ENCODE measurements at places on chromosomes 5 and 9. TPM values are rescaled to one million over a fixed set of nuclear protein-coding genes. Genes with fewer than 3 reads are reported as not detected.

Gene MEIKIN
- not detected for total RNA-seq

Gene BNC2
- 16.1 TPM for total RNA-seq

GRCh38 chr5:95533761-95534160 lies 21.0 kb downstream of the SKIC3 start:
- no peak for DNase-seq

DNA sequence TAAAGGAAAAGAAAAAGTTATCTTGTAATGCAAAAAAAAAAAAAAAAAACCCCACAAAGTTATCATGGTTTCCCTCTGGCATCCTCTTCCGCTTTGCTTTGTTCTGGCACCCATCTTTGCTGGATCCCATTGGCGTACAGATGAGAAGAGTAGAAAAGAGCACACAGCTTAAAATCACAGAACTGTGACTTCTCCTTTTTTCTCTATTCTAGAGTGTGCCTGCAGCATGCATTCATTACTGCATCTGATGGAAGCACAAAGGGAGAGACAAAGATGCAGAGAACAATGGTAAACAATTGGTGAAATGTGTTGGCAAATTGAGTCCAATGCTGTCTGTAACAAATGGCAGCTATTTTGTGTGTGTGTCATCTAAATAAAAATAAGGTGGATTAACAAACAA lies 440.8 kb upstream of the PIK3R1 start:
- no peak for DNase-seq

DNA sequence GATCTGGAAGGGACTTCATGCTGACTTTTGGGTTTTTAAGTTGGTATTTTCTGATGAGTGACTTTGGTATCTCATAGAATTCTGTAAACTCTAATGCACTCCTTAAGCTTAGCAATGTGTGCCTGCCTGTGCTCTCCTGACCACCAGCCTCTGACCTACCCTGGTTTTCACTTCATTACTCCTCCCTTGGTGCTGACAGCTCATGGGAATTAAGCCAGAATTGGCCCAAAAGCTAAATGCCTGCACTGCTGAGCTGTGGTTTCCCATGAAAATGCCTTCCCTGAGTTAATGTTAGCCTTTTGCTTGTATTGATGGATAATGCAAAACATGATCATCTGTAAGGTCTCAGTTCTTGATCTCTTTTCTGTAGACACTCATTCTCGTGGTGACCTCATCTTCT lies 308.0 kb downstream of the DOCK8 start:
- DNase-seq: no peak
